Natural killer cell (primary cell): ENCODE measurements at places on chromosomes 13 and 19. TPM values are rescaled to one million over a fixed set of nuclear protein-coding genes. Genes with fewer than 3 reads are reported as not detected.

GRCh38 chr13:43301346-43301969 is 278.1 kb downstream of the DNAJC15 start:
- DNase-seq, result no peak

The LIPE gene
- total RNA-seq, result 11.7 TPM

- DNase-seq, result no peak
These were observed 3.8 kb upstream of the PRR12 start for GRCh38 chr19:49587227-49587626.

DNA sequence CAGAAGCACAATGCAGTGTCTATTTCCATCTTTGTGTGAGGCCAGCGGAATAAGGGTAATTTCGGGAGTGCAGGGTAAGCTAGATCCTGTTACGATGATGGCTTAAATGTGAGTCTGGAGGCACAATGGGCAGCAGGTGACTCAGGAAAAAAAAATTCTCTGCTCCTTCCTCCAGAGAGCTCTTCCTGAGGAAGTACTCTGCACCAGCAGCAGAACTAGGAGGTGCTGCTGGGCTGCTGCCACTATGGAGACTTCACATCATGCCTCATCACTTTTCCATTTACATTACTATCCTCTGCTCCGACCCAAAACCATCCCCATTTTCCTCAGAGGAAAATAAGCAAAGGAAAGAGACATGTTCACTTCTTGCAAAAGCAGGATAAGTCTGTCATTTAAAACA is 282.0 kb downstream of the DNAJC15 start:
- DNase-seq, result no peak

The KCNC3 gene
- 3.2 TPM for total RNA-seq

- DNase-seq, result no peak
These were observed 24.2 kb upstream of the GRWD1 start for GRCh38 chr19:48421548-48421947.

DNA sequence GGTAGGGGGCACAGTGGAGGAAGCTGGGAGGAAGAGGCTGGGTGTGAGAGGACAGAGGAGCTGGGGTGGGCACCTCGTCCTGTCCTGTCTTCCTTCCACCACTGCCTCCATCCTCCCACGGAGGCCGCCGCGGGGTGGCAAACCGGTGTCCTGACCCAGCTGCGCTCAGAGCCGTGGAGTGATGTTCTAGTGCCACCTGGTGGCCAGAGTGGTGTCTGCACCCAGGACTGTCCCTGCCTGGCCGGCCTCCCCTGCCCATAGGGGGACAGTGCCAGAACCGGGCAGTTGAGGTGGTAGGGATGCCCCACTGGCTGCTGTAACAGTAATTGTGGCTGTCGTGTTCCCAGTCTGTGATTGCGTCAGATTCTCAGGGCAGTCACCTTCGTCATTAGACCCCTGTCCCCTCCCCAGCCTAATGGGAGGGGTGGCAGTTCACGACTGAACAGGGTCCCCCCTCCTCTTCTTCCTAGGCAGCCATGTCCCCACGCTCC is 11.1 kb upstream of the ARRDC2 start:
- DNase-seq, result peak; percentile 93

DNA sequence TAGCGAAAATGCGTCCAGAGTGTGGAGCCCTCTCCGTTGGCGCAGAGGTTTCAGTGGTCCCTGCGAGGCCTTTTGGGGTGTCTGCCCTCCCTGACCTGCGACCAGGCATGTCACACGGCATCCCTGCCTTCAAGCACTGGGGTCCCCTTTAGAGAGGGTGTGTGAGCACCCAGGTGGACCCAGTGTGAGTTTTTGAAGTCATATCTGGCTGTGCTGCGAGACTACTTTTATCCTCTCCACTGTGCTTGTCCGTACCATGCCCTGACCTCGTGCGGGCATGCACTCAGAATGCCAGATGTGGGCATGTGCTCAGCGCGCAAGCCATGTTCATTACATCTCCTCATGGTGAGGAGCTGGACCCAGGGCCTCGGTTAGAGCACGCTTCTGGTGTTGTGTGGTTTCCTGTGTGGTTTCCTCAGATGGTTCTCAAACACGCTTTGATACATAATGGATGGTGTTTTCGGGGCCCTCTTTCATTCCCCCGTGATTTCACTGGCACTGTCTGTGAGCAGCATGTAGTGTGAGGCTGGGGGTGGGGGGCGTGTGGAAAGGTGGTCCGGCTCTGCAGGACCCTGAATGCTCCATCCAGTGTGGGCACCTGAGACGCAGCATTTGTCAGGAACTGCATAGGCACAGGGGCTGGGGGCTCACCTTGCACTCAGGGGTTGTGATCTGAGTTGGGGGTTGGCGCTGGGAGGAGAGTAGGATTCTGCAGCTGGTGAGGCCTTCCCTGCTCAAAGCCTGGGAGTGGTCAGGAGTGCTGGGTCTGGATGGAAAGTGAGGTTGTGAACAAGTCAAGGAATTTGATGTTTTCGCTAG is 2.3 kb downstream of the TFDP1 start:
- no peak for DNase-seq

DNA sequence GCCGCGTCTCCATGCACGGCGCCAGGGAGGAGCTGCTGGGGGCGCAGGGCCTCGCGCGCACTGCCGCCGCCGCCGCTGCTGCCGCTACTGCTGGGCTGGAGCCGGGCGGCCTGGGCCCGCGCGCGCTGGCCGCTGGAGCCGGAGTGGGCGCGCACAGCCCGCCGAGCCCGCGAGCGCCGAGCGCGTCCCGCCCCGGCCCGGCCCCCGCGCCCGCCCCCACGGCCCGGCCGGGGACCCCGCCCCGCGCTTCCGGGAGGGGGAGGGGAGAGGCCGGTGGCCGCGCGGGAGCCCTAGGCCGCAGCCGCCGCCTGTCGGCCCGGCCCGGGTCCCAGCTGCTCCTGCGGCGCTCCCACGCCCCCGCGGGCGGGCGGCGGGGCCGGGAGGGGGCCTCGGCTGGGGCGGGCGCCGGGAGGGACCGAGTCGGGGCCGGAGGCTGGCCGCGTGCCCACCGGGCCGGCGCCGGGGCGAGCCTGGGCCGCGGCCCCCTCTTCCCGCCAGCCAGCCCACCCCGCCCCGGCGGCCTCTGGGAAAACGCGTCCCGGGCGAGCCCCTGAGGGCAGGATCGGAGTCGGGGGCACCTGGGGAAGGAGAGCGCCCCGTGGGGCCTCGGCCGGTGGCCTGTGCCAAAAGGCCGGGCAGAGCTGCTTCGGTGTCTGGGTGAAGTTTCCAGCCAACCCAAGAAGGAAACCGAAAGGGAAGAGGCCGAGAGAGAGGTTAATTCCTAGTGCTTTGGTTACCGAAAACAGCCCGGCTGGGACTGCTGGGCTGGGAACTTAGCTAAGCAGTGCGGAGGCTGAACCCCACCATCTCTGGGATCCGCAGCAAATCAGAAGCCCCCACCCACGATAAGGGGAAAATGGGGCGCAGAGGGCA is at the start of gene STK24:
TSS of gene STK24 (minus strand) at position 145 of the 873 bp plus-strand sequence. CDS start 321 bp downstream, outside the sequence.
- peak; percentile 74 for DNase-seq

DNA sequence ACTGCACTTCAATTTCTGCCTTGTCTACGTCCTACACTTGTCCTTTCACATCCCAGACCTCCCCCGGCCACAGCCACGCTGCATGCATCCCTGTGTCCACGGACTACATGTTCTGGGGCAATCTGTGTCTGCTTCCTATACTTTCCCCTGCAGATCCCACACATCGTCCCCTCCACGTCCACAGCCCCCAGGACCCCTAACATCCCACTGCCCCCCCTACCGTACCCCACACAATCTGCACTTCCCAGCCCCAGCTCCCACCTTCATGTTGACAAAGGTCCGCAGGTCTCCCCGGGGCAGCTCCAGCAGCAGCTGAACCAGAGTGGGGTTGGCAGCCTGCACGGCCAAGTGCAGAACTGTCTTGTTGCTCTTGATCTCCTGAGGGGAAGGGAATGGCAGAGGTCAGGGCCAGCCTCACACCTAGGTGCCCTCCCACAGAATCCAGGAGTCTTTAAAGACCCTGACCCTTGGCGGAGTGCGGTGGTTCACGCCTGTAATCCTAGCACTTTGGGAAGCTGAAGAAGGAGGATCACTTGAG is 10.2 kb downstream of the NFKBID start:
- DNase-seq, result no peak

The KIR2DL1 gene
- total RNA-seq, result 88.2 TPM

DNA sequence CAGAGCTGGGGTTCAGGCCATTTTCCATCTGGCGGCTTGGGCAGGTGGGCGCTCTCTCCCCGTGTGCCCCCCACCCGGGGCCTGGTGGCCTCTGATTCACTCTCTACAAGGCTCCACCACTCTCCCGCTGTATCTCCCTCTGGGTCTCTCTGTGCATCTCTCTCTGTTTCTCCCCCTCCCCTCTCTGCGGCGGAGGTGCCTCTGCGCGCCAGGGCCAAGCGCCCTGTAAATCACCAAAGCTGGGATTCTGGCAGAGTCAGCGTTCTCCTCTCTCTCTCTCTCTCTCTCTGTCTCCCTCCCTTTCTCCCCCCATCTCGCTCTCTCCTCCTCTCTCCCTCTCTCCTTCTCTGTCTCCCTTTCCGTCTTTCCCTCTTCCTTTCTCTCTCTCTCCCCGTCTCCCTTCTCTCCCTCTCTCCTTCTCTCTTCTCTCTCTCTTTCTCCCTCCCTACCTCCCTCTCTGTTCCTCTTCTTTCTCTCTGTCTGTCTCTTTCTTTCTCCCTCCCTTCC is 3.9 kb downstream of the NFIC start:
- DNase-seq, result no peak

DNA sequence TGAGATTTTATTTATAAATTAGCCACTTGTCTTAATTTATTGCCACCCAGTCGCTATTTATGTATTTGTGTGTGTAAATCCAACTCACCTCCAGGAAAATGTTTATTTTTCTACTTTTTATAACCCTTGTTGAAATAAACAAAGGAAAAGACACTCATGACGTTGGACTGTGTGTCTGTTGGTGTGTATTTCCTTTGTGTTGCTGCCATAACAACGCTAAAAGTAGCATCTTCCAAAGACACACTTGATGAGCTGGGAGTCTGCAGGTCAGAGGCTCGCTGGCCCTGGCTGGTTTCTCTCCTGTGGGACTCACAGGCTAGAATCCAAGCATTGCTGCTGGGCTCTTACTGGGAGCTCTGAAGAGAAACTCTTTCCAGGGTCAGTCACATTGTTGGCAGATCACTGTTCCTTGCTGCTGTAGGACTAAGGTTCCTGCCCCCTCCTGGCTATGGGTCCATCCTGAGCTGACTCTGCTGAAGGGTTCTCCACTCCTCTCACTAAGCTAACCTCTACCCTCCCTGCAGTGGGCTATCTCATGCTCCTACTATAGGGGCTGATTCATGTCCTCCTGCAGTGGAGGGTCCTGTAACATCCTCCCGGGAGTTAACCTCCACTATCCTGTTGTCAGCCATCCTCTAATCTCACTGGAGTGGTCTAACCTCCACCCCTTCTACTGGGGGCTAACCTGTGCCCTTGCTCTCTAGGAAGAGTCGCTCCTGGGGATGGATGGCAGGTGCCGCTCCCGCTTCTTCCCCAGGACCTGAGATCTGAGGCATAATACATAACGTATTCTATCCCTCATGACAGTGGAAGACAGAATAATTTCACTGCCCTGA is 2.1 kb downstream of the IFNL2 start:
- no peak for DNase-seq

The LAIR1 gene
- 117 TPM for total RNA-seq

DNA sequence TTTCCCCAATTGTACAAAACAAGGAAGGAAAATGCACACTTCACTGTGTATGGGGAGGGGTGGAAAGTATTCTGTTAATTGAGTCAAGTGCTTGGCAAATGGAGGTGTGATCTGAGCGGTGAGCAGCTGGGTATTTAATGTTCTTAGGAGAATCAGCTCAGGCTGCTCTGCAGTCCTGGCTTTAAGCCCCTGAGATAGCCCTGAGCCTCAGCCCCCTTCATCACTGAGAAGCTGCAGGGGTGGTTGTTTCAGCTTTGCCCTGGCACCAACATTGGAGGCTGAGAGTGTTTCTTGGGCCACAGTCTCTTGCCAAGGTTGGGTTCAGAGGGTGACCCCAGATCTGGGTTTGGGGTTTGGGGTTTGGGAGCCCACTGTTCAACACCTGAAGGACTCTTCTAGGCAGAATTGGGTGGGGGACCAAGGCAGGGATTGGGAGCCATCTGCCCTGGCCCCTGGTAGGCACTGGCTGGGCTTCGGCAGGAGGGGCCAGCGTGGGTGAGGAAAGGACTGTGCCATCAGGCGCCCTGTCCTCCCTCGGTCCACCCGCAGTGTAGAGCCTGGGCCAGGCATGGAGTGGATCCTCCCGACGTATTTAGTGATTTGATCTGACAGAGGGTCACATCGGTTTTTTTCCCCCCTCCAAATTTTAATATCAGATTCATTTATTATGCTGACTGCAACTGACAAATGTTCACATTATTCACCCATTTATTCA is 66.7 kb upstream of the ZNF536 start:
- DNase-seq, result no peak

The IGSF23 gene
- total RNA-seq, result not detected

- DNase-seq, result peak; percentile 82
These were observed 2.8 kb downstream of the UBA2 start for GRCh38 chr19:34430738-34431625.

The SMIM44 gene
- not detected for total RNA-seq

The ZNF844 gene
- 27.4 TPM for total RNA-seq

The CEACAM7 gene
- total RNA-seq, result not detected

DNA sequence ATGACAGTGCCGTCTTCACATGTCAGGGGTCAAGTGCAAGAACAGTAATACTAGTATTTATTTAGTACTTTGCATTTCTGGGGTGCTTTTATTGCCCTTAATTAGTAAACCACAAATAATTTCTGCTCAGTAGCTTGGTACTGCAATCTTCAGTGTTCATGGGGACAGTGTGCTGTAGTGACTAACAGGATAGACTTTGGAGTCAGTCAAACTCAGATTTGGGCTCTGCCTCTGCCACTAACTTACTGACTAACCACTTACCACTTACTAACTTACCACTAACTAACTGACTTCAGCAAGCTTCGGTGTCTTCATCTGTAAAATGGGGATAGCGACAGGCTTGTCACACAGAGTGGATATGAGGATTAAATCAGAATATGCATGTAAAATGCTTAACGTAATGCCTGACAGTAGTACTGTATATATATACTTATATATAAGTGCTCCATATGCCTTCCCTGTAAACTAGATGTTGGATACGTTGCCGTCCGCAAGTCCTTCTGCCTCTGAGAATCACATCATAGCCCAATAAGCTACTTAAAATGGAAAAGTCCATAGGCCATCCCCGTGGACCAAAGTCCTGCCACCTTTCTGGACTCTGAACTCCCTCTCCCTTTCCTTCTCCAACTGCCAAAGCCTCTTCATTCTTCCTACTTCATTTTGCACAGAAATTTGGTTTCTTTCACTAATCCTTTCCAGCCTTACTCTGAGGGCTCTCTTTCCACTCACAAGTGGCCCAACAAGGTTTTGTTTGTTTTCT is 158.1 kb downstream of the ZIC5 start:
- DNase-seq, result no peak

The ZFP28 gene
- 2.5 TPM for total RNA-seq

DNA sequence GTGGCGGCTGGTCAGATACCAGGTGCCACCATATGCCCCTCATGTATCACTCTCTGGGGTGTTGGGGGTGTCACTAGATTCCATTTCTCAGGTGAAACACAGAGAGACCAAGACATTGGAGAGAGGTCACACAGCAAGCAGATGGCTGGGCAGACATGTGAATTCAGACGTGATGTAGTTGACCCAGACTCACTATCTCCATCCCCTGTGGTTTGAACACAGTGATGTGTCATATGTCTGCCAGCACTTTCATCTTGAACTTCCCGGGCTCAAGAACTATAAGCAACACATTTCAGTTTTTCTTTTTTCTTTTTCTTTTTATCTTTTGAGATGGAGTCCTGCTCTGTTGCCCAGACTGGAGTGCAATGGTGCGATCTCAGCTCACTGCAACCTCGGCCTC is 16.1 kb upstream of the UPF1 start:
- no peak for DNase-seq
